ENCODE measurements at places on chromosomes 6 and 20.
A peak's percentile ranks its signal among the peaks of the same experiment; 100 is the strongest.

DNA sequence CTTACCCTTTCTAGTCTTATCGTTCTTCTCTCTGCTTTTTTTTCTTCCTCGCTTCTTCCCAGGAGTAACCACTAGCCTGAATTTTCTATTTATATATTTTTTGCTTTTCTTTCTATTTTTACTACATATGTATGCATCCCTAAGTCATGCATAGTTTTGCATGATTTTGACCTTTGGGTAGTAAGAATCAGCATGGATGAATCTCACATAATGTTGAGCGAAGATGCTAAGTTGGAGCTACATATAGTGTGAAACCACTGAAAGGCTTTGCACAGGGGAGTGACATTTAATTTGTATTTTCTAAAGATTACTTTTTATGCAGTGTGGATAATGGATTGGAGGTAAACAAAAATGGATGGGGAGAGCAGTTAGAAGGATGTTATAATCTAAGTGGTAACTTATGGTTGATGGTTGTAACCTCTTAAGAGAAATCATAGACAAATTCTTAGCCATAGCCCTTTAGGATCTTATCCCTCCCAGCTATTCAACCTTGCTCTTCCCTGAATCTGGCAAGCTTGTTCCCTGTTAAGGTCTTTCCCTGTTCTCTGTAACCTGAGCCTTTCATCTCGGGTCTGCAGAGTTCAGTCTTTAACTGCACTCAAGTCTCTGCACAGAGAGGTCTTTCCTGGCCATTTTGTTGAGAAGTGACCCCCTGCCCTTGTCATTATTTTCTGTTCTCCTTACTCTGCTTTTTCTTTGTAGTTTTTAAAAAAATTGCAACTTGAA is 18.0 kb downstream of the PEX7 start:
- DNase-seq = no peak

DNA sequence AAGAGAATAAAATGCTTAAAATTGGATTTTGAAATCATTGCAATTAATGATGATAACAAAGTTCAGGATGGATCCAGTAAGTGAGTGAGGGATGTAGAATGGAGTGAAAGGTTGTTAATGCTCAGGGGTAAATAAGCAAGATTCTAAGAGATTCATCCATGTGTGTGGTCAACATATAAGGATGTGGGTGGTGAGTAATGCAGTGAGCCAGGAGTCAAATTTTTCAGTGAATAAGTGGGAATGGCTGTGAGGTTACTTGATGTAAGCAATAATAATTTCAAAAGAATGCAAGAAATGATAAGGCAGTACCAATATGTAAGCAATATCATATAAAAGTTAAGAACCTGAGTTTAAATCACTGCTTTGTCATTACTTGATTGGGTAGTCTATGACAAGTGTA is 207.5 kb upstream of the ADGRB3 start:
- no peak for DNase-seq

- DNase-seq = no peak
Observed at GRCh38 chr6:67687396-67687795, 947.7 kb upstream of the ADGRB3 start.

GRCh38 chr20:33276303-33277113 is 6.5 kb upstream of the BPIFB1 start:
- no peak for DNase-seq

DNA sequence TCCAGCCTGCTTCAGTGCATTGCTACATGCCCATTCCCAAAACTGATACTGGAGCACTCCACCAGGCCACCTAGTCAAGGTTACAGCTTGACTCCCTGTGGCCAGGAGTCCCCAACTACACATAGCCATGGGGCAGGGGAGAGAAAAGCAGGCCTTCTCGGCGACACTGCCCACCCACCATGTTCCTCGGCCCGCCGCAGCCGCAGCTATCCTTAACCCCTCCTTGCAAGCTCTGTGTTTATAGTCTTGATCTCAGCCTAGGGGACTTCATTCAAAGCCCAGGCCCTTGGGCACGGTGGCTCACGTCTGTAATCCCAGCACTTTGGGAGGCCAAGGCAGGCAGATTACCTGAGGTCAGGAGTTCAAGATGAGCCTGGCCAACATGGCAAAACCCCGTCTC is 39.2 kb upstream of the FAM50B start:
- no peak for DNase-seq

DNA sequence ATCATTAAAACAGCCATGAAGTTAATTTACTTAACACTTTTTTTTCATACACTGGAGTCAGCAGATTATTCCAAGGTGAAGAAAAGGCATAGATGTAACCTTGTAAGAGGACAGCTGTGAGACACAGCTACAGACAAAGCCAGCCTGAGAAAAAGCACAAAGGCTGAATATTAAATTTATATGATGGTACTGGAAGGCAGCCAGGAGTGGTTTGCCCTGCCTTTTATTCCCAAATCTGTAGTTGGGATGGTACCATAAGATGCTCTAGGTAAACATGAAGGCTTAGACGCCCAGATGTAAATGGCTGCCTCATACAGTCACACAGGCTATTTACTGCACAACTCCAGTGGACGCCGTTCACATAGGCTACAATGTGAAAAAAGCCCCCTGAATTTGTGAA is 42.1 kb upstream of the LOC128125822 start:
- no peak for DNase-seq

GRCh38 chr6:97405818-97406409 is 122.9 kb upstream of the MMS22L start:
- no peak for DNase-seq

DNA sequence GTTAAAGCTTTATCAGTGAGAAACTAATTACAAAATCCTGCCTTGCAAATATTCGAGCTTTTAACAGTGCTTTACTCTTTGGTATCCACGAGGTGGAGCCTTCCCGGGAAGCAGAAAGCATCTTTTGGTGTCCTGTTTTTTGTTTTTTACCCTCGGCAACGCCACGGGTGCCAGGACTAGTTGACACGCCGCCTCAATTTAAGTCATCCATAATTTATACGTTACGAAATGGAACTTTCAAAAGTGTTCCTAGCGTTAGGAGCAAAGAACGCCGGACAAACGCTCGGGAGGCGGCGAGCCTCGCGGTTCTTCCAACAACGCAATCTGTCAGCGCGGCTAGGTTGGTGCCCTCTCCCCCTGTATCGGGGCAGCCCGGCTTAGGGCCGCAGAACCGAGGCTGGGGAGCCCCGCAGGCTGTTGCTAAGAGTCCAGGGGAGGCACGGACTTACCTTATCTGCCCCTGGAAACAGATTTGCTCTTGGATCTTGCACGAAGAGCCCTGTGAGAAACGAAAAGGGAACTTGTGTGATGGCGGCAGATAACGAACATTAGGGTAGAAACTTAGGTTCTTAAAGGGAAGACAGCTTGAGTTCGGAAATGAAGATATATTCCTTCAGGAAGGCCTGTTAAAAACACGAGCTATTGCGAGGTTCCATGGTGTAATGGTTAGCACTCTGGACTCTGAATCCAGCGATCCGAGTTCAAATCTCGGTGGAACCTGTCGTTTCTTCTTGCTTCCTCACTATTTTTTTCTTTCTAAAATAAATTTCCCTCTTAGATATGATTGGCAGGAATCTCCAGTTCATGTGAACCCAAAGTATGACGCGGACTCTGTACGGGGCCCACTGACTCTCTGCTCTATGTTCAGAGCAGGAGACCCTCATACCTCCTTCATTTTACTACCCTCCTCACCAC is 46.2 kb upstream of the ZNF184 start:
- DNase-seq = peak; percentile 72

DNA sequence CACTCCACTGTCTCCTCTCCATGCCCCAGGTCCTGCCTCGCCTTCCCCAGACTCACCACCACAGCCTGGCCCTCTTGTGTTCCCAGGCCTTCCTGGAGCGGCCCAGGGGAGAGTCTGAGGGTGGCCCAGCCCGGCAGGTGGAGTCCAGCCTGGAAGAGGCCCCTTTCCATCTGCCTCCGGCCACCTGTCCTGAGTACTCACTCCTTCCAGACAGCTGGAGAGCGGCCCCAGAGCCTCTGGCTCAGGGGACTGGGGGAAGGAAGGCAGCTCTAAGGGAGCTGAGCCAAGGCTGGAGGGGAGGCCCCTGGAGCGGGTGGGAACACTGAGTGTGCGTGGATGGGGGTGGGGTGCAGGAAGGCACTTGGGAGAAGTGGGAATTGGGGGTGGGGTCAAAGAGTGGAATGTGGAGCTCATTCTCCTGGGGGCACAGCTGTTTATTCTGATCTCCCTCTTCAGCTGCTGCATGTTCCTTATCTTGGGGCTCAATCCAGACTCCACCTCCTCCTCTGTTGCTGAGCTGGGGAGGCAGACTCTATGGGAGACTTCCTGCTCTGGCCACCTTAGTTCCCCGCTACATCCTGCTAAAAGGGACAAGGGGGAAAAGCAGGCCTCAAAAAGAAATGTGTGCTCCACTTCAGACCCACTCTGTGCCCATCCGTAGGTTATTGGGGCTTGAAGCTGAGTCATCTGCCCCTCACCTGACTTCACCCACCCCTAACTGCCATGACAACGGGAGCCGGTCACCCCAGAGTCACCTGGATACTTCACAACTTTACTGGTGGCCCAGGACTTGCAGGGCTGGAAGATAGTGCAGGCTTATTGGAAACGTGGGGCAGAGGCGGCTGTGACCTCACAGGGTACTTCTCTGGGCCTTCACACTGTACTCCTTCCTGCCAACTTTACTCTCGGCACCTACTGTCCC is 19.5 kb upstream of the TAF8 start:
- no peak for DNase-seq

All from PC-9 (cell line).